ENCODE measurements at places on chromosomes 2 and 18.

GRCh38 chr2:78876316-78876688 lies 149.2 kb upstream of the REG3G start:
- no peak for DNase-seq

- peak; percentile 67 for DNase-seq
These were observed 541.7 kb upstream of the MEX3C start for GRCh38 chr18:51739044-51739666.

DNA sequence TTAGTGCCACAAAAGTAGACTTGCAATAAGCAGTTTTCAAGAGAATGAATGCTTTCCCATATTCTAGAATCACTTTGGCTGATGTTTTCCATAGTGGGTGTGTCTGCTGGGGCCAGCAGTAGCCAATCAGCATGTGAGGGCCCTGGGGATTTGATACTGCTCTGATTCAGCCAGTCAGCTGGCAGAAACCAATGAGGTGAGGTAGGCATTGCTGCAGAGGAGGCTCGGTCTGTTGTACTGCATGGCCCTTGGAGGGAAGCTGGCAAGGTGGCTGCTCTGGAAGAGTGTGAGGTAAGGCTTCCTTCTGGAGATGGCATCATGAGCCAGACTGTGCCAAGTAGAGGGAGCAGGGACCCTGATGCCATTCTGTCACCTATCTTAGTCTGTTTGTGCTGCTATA lies 22.7 kb downstream of the TMEM87B start:
- no peak for DNase-seq

GRCh38 chr18:69889009-69889408 lies 58.7 kb downstream of the CD226 start:
- no peak for DNase-seq

- no peak for DNase-seq
These were observed 18.4 kb downstream of the ATOH8 start for GRCh38 chr2:85772019-85772745.

DNA sequence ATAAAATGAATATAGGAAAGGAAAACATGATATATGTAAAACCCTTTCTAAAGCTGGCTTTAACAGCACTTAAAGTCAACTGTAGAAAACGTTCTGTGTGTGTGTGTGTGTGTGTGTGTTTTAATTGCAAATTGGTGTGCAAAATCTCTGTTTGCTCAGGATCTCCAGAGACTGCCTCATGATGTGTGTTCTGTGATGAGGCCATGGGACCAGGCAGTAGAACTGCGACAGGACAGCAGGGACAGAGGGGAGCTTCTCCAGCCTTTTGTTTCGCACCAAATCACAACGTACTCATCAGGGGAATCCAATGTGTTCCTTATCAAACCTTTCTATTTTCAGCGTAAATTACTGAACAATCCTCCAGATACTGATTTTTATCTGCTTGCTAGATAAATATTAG lies 66.7 kb downstream of the NXPH2 start:
- DNase-seq = no peak

- no peak for DNase-seq
These were observed 547.3 kb upstream of the FANCL start for GRCh38 chr2:58788402-58788801.

DNA sequence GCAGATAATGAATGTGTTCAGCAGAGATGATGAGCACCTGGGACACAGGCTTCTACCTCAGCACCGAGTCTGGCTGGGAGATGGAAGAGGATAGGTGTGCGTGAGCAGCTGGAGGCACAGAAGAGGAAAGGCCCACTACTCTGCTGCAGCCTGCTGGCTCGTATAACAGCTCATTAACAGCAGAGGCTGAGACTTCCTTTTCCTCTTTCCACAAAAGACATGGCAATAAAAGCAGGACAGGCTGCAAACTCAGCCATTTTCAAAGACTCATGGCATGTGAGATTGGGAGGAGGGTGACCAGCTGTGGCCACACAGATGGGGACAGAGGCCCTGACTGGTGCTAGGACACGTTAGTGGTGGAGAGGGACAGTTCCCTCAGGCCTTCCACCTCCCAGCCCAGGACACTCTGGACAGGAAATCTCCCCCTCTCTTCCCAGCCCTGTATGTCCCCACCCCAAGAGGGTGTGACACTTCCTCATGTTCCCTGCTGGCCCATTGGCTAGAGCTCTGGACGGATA lies 60.3 kb downstream of the CACNB4 start:
- no peak for DNase-seq

All from GM13976 (cell line).